ENCODE measurements at places on chromosomes 2 and 18.

GRCh38 chr18:50009773-50010335 lies 185.1 kb downstream of the MYO5B start:
- DNase-seq = no peak

DNA sequence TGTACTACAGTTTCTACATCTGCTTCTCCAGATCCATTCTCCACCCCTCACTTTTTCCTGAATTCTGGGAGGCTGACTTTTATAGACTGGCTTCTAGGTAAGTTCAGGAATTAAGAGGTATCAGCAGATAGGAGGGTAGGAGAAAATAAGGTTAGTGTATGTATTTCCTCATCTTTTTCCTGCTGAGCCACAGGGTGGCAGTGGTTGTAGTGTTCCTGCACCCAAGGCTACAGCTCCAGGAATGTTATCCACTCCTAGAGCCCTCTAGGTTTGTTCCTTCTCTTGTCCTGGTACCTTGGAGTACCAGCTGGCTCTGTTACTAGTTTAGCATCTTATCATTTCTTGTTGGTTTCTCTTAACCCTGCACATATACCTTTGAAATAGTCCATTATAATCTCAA lies 40.7 kb upstream of the C2orf66 start:
- DNase-seq = peak; percentile 5

- DNase-seq = no peak
Measured at GRCh38 chr18:32922951-32923430, 150.2 kb upstream of the KLHL14 start.

- DNase-seq = peak; percentile 91
Measured at GRCh38 chr2:84958135-84959059, 12.6 kb upstream of the KCMF1 start.

- no peak for DNase-seq
Measured at GRCh38 chr2:3236300-3237045, 141.1 kb downstream of the EIPR1 start.

GRCh38 chr2:235864733-235865515 lies 303.3 kb downstream of the GBX2 start:
- no peak for DNase-seq

Data from SW 1271 (cell line).